ENCODE measurements at places on chromosomes 11 and 22.

DNA sequence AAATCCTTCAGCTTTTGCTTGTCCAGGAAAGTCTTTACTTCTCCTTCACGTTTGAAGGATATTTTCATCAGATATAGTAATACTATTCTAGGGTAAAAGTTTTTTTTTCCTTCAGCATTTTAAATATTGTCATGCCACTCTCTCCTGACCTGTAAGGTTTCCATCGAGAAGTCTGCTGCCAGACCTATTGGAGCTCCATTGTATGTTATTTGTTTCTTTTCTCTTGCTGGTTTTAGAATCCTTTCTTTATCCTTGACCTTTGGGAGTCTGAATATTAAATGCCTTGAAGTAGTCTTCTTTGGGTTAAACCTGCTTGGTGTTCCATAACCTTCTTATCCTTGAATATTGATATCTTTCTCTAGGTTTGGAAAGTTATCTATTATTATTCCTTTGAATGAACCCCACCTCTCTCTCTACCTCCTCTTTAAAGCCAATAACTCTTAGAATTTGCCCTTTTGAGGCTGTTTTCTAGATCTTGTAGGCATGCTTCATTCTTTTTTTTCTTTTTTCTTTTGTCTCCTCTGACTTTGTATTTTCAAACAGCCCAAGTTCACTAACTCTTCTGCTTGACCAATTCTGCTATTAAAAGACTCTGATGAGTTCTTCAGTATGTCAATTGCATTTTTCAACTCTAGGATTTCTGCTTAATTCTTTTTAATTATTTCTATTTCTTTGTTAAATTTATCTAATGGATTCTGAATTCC lies 12.0 kb upstream of the WEE1 start:
- DNase-seq: no peak

GRCh38 chr11:71999798-72000197 lies 1.1 kb downstream of the IL18BP start:
- no peak for DNase-seq

- no peak for DNase-seq
These were observed 179.0 kb upstream of the NECTIN1 start for GRCh38 chr11:119907878-119908572.

GRCh38 chr11:43419460-43419859 lies 60.7 kb downstream of the TTC17 start:
- DNase-seq: no peak

GRCh38 chr11:124896821-124897391 lies 759 bp downstream of the ROBO4 start:
- peak; percentile 81 for DNase-seq

DNA sequence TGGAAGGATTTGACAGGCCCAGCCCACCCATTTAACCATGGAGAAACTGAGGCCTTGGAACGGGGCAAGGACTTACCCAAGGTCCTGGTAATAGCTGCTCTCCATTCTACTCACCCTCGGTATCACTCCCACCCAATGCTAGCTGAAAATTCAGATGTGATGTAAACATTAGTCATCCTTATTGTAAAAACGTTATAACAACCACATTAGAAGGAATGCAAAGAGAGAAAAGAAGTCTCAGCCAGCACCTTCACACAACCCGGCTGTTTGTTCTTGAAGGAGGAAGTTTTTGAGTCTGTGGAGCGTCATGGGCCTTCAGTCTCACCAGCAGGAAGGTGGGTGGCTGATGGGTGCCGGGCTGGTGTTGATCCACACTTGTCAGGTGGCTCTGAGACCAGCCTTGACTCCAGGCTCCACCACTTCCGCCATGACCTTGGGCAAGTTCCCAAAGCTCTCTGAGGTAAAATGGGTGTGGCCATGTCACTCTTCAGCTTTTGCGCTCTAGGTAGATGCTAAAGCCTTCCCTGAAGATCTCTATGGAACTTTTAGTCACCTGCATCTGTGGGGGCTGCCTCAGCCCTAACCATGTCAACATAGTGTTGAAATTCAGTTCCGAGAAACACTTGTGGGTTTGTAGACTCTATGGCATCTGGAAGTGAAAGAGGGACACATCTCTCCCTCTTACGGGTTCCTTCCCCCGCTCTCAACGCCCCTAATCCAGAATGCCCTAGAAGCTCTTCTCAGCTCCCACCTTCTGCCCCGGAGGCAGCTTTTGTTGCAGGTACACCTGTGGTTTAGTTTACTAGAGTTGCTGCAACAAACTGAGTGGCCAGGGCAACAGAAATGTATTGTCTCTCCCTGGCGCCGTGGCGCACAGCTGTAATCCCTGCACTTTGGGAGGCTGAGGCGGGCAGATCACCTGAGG lies 14.8 kb downstream of the CD6 start:
- no peak for DNase-seq

- no peak for DNase-seq
These were observed 346.8 kb downstream of the LARGE1 start for GRCh38 chr22:33573479-33573878.

- no peak for DNase-seq
These were observed 1.5 kb downstream of the RFPL2 start for GRCh38 chr22:32203181-32204039.

DNA sequence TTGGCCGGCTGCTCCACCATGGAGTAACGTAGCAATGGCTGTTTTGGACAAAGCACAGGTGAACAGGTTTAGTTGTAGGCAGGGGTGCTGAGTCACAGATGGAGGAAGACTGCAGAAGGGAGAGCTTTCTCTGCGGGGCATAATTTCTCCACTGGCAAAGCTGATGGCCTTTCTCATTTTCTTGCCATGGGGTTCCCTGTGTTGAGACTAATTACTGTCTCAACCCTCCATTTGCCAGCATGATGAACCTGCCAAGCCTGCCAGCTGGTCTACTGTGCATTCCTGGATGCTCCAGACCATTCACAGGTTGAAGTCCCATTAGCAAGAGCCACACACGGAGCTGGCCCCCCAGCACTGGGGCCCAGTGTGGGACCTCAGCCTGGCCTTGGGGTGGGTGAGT lies 202.4 kb downstream of the BARX2 start:
- DNase-seq: peak; percentile 77

DNA sequence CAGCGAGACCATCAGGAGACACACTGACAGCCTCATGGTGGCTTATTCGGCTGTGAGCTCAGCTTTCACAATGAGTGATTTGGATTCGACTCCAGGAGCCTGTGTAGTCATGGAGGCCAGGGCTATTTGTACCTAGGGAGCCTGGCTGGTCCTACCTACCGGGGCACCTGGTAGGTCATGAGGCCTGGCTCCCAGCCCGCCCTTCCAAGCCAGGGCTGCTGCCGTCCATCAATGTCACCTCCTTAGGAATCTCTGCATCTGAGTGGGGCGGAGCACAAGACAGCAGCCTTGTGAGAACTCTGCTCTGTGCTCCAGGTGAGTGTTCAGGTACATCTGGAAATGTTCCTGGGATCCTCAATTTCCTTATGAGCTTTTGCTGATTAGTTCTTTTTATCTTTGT lies at the start of gene SCGB1D4:
Gene SCGB1D4 (minus strand): TSS at position 101 of the 400 bp plus-strand sequence. CDS start 65 bp downstream, at position 36.
- no peak for DNase-seq

DNA sequence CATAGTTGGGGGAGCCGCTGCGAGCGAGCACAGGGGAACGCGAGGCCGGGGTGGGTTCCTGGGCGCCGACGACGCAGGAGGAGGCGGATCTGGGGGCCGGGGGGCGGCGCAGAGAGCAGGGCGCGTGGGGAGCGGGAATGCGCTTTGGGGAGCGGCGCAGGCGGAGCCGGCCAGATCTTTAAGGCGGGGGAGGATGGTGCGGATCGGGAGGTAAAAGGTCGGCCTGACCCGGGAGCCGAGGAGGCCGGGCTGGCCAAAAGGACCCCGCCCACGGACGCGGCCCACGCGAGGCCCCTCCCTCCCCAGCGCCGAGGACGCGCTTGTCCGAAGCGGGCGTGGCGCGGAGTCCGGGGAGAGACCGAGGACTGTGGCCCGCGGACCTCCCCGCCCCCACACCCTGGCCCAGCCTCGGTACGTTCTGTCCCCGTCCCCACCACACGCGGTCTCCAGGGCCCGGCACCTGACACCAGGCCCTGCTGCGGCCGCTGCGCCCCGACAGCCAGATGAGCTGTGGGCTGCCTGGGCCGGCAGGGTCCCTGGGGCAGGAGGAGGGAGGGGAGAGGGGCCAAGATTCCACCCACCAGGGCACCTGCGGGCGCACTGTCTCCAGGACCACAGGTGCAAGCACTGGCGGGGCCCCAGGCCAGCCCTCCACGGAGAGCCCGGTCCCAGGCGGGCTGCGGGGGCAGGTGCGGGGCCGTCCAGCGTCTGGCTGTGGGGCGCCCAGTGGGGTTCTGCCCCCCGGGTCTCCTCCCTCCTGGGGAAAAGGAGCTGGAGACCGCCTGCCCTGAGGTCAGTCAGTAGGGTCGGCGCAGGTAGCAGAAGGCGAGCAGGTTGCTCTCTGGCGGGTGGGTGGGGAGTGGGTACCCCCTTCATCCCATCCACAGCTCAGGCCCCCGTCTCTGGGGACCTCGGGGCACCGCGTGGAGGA lies 10.9 kb downstream of the PIM3 start:
- no peak for DNase-seq

DNA sequence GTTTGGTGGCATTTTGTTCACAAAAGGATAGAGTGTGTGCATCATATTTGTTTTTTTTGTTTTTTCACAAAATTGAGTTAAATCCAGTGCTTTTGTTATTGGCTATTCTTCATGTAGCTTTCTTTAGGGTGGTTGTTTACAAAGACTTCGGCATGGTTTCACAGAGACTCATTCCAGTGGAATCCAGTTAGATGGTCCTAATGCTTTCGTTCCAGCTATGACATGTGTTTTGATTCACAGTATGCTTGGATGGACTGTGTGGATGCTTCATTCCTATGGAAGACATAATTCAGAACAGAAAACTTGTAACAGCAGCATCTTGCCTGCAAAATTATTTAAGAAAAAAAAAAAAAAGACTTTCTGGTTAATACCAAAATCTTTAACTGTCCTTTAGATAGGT lies 97.9 kb downstream of the PDHX start:
- no peak for DNase-seq

DNA sequence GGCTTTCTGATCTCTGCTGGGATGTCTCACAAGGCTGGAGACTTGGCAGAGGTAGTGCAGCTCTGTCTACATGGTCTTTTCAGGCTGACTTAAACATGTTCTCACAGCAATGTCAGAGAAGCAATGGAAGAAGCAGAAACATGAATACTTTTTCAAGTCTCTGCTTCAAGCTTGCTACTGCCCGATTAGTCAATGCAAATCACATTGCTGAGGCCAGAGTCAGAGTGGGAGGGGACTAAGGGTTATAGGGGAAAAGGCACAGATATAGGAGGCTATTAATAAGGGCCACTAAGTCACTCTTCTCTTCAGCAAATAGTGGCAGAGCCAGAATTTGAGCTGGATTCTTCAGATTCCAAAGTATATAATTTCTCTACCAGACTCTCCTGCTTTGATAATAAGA lies 390.5 kb downstream of the TMEM135 start:
- no peak for DNase-seq

DNA sequence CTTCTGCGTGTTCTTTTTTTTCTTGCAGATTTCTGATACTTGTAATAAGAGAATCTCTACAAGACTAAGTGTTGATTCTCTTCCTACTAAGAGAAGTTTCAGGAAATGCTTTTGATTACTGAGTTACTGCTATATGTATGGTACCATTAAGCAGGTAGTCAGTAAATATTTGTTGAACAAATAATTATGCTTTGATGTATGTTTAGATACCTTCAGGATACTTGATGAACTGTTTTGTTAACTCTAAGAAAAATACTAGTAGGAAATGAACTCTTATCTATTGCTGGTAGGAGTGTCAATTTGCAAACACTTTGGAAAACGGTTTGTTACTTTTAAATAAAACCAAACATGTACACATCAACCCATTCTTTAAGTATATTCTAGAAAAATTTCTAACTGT lies 90.6 kb downstream of the TMEM135 start:
- no peak for DNase-seq

DNA sequence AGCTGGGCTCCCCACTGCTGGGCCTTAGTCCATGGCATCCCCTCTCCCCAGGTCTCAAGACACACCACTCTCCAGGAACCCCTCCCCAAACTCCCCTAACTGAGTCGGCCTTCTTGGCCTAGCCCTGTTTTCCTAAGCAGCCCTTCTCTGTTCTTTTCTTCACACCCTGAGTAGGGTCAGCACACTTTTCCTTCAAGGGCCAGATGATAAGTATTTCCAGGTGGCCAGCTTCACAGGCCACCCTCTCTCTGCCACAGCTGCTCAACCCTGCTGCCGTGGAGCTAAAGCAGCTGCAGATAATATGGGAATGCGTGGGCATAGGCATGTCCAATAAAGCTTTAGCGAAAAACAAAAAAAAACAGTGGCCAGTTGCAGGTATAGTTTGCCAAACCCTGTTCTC lies 24.1 kb downstream of the DGCR2 start:
- DNase-seq: no peak

DNA sequence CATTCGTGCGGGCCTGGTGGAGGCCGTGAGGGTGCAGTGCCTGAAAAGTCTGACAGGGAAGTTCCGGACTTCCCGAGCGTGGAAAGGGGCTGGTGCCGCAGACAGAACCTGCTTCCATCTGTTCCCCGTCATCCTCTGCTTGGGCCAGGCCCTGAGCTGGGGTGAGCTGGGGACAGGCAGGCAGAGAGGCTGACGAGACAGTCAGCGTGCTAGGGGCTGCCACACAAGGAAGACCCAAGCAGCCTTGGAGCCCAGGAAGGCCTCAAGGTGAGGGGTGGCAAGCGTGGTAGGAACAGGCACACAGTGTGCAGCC lies 25.5 kb downstream of the NADSYN1 start:
- no peak for DNase-seq

GRCh38 chr11:9264316-9265210 lies 587 bp downstream of the DENND5A start:
- no peak for DNase-seq

DNA sequence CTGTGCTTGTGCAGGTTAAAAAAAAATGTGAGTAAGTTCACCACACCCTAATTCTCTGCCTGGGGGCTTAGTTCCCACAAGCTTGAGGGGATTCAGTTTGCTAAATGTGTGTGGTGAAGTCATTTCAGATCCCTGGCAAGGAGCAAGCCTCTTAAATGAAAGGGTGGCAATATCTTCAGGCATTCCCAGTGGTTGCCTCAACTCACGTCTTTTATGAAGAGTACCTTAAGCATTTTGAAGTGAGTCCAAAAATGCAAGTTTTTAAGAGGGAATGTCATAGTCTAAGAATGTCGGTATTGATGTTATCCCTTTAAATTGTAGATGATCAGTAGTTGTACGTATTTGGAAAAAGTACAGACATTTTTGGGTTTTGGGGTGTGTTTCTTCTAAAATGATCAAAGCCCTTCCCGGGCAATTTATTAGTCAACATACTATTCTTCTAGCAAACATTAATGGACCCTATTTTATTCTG lies 4.9 kb downstream of the TCP11L1 start:
- DNase-seq: no peak

GRCh38 chr22:35109616-35110015 lies 43.7 kb downstream of the ISX start:
- DNase-seq: no peak

- DNase-seq: no peak
These were observed 5.5 kb downstream of the ACRV1 start for GRCh38 chr11:125675196-125675595.

- no peak for DNase-seq
These were observed 7.5 kb downstream of the ELMOD1 start for GRCh38 chr11:107598225-107599139.

- DNase-seq: no peak
These were observed 1.4 kb upstream of the TCN2 start for GRCh38 chr22:30605449-30606110.

Measured in osteocyte (in vitro differentiated cells).